ENCODE measurements at places on chromosomes 3 and 15. TPM values are rescaled to one million over a fixed set of nuclear protein-coding genes. Genes with fewer than 3 reads are reported as not detected.

DNA sequence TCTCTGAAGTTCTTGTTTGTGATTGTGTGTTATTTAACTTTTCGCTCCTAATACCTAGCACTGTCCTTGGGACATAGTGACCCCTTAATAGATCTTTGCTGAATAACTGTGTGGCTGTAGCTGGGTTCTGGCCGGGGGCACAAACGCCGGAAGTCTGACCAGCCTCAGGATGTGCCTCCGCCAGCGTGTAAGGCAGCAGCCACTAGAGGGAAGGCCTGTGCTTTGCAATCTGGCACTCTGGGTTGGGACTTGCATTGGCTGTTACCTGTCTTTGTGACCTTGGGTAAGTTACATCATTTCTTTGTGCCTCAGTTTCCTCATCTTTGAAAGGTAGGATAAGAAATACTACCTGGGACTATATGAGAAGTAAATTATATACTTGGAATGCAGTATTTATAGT is 158.7 kb downstream of the GHSR start:
- DNase-seq, result no peak

OIP5 gene
- 11.8 TPM for total RNA-seq

GRCh38 chr3:131048030-131048429 is 21.4 kb downstream of the NEK11 start:
- no peak for DNase-seq

DNA sequence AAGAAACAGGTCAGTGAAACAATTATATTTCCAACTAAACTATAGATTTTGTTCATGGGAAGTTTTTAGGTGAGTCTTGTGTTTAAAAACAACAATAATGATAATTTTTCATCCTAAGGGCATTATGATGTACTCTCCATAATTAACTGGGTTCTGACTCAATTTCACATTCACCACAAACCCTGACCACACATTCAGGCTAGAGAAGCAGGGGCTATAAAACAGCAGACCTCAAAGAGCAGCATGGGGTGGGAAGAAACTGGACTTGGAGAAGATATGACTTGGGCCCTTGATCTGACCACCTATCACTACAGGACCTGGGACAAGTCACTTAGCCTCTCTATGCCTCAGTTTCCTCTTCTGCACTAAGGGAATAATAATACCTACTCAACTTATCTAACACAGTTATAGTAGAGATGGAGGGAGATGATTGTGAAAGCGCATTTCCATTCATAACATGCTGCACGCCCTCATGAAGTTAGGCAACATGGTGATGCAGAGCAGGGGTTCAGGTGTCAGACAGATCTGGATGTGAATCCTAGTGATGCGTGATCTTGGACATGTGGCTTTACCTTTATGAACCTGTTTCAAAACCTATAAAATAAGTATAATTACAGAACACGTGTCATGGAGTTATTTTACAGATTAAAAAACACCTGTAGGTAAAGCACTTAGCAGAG is 63.0 kb upstream of the ACP3 start:
- no peak for DNase-seq

DNA sequence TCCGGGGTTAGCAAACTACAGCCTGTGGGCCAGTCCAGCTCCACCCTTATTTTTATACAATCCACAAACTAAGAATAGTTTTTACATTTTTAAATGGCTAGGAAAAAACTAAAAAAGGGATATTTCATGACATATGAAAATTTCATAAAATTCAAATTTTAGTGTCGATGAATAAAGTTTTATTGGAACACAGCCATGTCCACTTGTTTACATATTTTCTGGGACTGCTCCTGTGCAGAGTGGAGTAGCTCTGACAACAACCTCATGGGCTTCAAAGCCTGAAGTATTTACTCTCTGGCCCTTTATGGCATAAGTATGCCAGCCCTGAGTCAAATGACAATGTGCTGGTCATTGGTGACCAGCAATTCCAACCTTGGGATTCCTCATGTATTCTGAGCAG is 17.2 kb downstream of the EFCC1 start:
- DNase-seq, result no peak

- DNase-seq, result no peak
These were observed 942.1 kb downstream of the AGBL1 start for GRCh38 chr15:87021751-87022150.

DNA sequence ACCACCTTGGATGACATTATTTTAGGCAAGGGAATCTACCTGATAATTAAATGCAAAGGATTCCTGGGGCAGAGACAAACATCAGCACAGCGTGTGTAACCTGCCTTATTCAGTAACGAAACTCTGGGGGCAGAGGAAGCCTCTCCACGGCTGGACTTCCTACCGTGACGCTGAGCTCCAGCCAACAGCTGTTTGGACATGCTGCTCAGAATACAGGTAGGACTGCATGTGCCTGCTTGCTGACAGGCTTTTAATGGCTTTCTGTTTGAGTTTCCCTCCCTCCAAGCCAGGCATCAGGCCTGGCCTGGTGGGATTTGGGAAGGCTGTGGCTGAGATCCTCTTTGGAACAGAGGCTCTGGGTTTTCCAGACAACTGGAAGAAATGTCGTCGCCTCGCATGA is 150.6 kb downstream of the ADAMTS17 start:
- DNase-seq, result no peak

GRCh38 chr3:61415201-61415600 is 146.2 kb upstream of the PTPRG start:
- no peak for DNase-seq

FMN1 gene
- 10.1 TPM for total RNA-seq

TTLL13 gene
- total RNA-seq, result not detected

DNA sequence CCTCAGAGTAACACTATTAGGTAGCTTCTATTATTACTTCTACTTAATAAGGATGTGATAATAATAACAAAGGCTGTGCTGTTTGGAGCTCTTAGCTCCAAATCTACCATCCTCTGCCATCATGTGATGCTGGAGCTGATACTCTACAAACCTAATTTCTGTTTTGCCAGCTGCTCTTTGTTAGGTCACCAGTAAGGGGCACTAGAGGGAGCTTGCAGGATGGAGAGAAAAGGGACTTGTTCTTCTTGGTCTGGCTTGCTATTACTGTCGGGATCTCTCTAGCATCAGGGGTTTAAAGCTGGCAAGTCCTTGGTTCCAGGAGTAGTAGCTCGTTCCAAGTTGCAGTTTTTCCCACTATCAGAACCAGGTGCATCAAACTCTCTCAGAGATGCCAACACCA is 194.9 kb upstream of the KBTBD8 start:
- DNase-seq, result no peak

DNA sequence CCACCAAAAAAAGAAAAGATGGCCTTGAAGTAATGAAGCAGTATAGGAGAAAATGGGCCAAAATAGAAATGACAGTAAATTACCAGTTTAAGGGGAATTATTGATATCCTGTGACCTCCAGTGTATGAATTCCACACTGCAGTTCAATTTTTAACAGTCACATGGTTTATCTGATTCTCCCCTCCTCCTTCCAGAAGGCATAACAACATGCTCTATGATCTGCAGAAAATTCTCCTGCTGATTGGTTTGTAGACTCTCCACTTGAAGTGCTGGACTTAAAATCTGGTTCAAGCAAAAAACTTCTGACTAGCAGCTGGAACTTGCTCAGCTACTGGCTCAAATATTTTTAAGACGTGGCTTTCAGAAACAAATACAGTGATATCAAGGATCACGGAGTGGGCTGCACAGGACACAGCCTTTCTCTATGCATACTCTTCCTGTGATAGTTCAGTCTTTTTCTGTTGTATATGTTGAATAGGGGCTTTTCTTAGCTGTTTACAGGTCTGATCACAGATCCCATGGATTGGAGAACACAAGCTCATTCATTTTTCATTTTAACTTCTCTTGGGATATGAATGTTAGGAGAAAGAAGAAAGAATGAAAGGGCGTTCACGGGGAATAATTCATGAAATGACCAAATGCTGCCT is 211.5 kb downstream of the LSAMP start:
- DNase-seq, result no peak

GRCh38 chr15:51341366-51342226 is at the start of gene GLDN:
Gene GLDN (plus strand): TSS chr15:51341655. CDS start chr15:51341685, 30 bp downstream.
- no peak for DNase-seq

GRCh38 chr3:171829841-171830517 is 13.2 kb upstream of the TMEM212 start:
- DNase-seq, result no peak

DNA sequence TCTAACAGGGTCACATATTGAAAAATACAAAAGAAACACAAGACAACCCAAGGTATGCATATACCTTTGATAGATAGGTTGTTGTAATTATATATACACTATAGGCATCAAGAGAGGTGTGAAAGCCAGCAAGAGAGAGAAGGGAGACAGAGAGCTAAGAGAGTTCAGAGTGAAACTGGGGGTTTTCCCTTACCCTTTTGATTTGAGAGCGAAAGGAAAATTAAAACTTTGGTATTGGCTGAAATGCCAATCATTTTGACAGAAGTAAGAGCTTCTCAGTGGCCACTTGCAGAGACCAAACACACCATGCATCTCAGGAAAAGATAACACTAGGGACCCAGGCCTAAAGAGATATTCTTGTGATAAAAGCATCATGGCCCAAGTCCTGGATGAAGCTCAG is 183.6 kb downstream of the SHOX2 start:
- no peak for DNase-seq

PARP15 gene
- 0.08 TPM for total RNA-seq

DNA sequence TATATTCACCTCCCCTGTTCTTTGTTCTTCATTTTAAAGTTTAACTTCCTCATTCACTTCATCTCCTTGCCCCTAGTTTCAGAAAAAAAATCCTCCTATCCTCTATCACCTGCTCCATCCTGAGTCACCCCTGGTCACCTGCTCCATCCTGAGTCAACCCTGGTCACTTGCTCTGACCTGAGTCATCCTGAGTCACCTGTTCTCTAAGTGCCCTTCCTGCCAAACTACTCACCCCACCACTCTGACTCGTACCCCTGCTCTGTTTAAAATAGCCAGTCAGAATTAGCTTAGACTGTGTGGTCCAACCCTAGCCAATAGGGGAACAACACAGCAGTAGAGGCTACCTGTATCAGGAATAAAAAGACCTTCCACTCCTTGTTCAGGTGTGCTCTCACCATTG is 716.9 kb downstream of the ZBBX start:
- DNase-seq, result no peak

LOXL1 gene
- total RNA-seq, result 7.7 TPM

GFM1 gene
- total RNA-seq, result 23.8 TPM

HCN4 gene
- total RNA-seq, result not detected

DNA sequence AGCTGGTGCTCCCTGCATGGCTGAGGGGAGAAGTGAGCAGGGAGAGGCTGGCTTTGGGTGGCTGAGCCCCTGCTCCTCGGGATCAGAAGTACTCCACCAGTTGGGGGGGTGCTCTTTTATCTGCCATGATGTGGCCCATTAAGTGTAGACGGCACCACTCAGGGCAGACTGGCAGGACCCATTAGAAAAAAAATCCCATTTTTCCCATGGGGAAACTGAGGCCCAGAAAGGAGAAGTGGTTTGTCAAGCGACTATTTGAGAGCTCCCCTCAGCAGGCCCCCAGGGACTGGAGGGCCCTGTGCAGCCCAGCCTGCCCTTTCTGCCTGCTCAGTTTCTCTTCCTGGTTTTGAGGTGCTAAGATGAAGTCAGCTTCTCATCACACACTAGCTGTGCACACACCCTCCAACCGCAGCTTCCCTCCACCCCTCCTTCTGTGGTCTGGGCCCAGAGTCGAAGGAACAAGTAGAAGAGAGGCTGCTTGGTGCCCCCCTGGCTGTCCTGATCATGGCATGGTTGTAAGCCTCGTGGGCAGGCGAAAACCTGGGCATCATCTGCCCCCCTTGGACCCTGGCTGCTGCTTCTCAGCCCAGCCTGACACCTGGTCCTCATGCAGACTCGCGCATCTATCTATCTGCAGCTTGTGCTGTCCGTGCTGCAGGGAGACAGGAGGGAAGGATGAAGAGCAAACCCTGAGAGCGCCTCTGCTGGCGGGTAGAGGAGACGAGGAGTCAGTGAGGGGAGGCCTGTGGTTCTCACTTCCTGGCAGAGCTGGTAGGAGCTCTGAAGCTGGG is 5.6 kb downstream of the CSK start:
- peak; percentile 70 for DNase-seq

TMEM207 gene
- total RNA-seq, result not detected

STAC gene
- total RNA-seq, result 0.76 TPM

- DNase-seq, result no peak
These were observed 232.0 kb downstream of the ZBBX start for GRCh38 chr3:167148136-167148535.

- no peak for DNase-seq
These were observed 107.4 kb downstream of the GLDN start for GRCh38 chr15:51448622-51449399.

POTEB3 gene
- total RNA-seq, result not detected

GRCh38 chr15:35358824-35359223 is 187.1 kb downstream of the DPH6 start:
- no peak for DNase-seq

PLXNB1 gene
- total RNA-seq, result 215 TPM

TPRG1 gene
- 22.5 TPM for total RNA-seq

GRCh38 chr3:158458464-158458863 is 112.5 kb upstream of the MLF1 start:
- no peak for DNase-seq

DNA sequence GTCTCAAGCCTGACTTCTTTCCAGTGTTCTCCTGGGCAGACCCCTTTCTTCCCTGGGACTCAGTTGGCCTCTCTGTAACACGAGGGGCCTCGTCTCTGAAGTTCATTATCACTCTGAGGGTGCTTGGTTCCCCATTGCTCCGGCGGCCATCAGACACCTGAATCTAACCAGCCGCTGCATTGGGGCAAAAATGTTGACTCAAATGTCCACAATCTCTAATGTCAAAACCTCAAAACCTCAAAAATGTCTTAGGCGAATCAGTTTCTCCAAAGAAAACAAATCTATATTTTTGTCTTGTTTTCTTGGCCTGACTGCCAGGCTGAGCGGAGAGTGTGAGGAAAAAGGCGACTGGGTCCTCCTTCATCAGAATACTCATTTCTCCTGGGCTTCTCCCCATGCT is 220.7 kb downstream of the VPS13C start:
- no peak for DNase-seq

DNA sequence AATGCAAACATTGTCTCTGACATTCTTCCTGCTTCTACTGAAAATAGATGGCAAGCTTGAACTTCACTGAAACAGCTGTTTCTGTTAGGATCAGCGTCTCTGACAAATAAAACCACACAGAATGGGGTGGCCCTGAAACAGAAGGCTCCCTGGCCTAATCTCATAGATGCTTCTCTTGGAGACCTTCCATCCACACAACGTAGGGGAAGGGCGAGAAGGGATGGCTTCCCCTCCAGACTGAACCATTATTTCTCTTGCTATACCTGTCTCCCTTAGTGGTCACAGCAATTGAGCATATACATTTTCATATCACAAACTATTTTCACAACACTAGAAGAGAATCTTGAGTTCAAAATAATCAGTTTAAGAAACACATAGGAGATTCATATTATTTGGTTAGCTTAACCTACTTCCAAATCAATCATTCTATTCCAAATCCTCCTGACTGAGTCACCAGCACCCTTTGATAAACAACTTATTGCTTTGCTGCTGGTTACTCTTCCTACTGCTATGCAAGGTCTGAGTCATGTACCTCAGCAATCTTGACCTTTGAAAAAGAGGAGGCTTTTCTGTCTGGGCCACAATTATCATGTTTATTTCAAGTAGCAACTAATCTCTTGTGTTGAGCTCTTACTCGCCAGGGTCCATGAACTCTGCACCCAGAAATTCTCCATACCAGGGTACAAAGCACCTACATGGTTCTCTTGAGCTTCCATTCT is 45.5 kb downstream of the CBLB start:
- DNase-seq, result no peak
